ENCODE measurements at places on chromosomes 4 and X.

- DNase-seq = no peak
Observed at GRCh38 chr4:157115613-157116335, 39.8 kb downstream of the GLRB start.

GRCh38 chr4:90328558-90328957 is 201.4 kb downstream of the CCSER1 start:
- DNase-seq = no peak

- DNase-seq = no peak
Observed at GRCh38 chrX:82534086-82534597, 973.9 kb upstream of the POU3F4 start.

GRCh38 chrX:123184866-123185276 is 793 bp downstream of the GRIA3 start:
- DNase-seq = no peak

DNA sequence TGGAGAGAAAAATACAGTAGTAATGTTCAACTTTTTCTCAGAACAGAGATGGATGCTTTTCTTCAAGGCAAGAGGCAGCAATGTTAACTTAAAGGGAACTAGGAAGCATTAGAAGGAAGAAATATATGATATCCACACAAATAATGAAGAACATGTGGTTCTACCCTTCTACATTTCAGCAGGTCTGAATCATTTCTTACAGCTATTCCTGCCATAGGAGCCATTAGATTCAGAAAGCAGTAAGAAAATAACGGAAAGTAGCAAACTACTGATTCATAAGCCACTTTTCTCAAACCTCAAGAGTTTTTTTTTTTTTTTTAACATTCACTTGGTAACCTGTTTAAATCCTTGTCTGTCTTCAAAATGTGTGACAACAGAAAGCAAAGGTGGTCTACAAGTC is 1251.6 kb upstream of the AGA start:
- no peak for DNase-seq

- DNase-seq = no peak
Observed at GRCh38 chr4:146577111-146577510, 55.4 kb upstream of the SLC10A7 start.

DNA sequence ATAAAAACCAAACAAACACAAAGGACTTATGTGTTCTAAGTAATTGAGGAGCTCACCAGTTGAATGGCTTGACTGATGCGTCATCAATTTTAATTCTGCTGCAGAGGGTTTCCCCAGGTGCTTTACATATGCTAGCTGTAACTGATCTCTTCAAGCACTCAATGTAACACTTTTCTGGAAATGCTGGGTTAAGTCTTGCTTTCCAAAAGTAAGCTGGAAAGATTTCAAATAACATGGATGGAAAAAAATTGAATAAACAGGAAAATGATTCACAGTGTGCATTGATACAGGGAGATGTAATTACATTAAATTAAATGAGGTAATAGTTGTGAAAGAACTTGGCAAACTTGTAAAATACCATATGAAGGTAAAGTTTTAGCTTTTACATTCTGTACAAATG is 186.7 kb upstream of the WDFY3 start:
- no peak for DNase-seq

DNA sequence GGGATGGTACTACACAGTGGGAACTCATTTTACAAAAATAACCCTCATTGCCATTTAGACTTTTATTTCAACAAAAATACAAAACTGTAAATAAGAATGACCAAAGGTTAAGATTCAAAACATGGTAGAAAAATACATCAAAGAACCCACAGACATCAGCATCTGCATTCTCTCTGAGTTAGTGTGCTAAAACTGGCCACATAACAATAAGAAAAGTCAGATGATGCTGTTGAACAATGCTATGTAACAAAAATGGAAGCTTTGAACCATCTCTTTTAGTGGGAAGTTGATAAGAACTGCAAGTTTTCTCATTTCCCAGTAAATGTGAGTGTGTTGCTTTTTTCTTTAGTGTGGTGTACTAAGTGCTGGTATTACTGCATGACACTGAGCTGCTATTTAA is 888.4 kb upstream of the EPHA5 start:
- DNase-seq = no peak

Data from vagina (tissue), 2 donors.